GM13976 (cell line): ENCODE measurements at places on chromosomes 1 and 21.
A peak's percentile ranks its signal among the peaks of the same experiment; 100 is the strongest.

DNA sequence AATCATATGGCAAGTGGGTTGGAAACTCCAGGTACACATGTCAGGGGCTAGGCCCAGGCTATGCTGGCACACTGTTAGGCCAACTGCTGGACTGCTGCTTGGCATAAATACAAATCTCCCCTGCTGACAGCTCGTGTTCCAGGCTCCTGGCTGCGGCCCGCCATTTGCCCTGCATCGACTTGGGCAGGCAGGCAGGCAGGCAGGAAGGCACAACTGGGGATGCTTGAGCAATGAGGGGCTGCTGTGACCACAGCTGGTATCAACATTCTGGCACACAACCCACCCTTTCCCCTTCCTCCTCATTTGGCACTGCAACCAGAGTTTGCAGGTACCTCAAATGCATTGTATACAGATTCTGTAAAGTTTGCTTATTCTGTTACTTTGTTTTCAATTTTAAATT, 53.2 kb downstream of the SAMSN1 start:
- no peak for DNase-seq

- DNase-seq: no peak
Measured at GRCh38 chr1:204154568-204155255, 2.9 kb upstream of the ETNK2 start.

- DNase-seq: no peak
Measured at GRCh38 chr1:26700711-26701110, 4.9 kb downstream of the ARID1A start.

GRCh38 chr1:242132121-242132817, 133.4 kb upstream of the MAP1LC3C start:
- no peak for DNase-seq

- DNase-seq: no peak
Measured at GRCh38 chr21:46413365-46413696, 45.4 kb upstream of the DIP2A start.

DNA sequence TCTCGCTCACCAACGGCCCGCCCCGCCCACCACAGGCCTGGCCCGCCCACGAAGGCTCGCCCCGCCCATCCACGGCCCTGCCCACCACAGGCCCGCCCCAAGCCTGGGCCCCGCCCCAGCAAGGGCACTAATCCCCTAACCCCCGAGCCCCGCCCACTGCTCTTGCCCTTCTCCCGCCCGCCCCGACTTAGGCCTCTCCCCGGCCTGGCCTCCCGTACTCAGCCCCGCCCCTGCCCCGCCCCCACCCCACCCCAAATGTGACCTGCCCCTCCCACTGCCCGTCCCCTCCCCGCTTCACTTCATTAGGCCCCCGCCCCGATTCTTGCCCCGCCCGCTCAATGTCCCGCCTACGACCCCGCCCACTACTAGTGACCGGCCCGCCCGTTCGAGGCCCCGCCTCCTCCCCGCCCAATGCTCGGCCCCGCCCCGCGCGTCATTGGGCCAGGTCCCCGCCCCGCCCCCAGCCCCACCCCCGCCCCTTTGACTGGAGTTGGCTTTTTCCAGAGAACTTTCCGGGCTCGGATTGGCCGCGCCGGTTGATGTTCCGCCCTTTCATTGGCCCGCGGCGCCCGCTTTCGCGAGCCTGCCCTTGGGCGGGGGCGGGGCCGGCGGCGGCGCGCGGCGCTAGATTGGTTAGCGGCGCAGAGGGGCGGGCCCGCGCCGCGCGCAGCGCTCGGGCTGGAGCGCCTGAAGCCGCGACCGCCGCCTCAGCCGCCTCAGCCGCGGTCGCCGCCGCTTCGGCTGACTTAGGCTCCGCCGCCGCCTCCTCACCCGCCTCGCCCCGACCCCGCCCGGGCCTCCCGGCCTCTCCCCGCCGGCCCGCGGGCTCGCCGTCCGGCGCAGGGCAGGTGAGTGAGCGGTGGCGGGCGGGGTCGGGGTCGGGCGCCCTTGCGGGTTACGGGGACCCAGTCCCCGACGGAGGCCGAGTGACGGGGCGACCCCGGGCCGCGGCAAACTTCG, at the start of gene PCBP3:
PCBP3 (plus strand) TSS at position 705 of the 960 bp plus-strand sequence. CDS start 206,361 bp downstream, outside the sequence.
- peak; percentile 97 for DNase-seq

DNA sequence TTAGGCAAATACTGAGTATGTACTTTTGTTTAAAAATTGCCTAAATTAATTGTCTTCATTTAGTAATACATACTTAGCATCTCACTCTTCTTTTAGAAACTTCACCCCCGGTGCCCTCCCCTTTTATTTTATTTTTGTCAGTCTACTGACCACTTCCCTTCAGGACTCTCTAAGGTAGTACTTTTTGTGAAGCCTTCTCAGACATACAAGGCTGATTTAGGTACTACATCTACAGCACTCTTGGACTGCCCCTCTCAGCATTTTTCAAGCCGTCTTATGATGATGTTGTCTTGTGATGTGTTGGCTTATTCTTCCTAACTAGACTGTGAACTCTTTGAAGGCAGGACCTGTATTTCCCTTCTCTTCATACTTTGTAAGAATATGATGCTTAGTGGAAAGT, 24.7 kb downstream of the RPS6KC1 start:
- peak; percentile 22 for DNase-seq

- DNase-seq: no peak
Measured at GRCh38 chr1:183069562-183070216, 46.5 kb downstream of the LAMC1 start.
